ENCODE measurements at places on chromosomes 12 and 14.

GRCh38 chr14:106879241-106879640, 1352.9 kb downstream of the TMEM121 start:
- DNase-seq: no peak

GRCh38 chr14:99460793-99461192, 19.9 kb downstream of the SETD3 start:
- DNase-seq: no peak

DNA sequence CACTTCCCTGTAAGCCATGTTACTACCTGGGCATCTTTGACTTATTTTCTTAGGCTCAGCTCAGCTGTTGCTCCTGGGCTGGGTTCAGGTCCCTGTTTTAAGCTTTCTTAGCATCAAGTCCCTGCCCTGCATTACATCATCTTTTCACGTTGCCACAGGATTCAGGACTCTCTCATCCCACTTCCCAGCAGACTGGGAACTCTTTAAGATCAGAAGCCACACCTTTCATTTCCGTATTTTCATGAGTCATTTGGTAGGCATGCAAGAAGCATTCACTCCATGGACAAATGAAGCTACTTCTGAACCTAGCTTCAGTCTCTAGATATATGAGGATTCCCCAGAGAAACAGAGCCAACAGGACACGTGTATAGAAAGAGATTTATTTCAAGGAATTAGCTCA, 726.8 kb downstream of the VRK1 start:
- DNase-seq: no peak

GRCh38 chr14:96368534-96368933, 5.2 kb downstream of the GSKIP start:
- DNase-seq: no peak

DNA sequence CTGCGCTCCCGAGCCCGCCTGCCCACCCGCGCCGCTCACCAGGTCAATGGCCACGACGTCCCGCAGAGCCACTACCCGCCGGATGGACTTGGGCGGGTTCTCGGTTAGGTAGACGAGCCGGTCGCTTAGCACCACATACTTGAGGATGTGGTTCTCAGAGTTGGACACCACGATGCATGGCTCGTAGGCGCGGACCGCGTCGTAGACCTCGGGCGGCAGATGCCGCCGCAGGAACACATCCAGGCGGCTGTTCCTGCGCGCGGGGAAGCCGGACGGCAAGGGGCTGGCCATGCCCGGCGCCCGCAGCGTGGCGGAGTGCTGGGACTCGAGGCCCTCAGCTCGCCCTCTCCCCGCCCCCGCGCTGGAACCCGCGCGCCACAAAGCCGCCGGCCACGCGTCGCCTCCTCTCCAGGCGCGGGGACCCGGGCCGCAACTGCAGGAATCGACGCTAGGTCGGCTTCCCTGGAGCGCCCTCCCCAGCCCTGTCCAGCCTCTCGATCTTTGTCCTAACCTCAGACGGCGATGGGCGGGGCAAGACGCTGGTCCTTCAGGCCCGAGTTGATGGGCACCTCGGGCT, at the start of gene C12orf56:
C12orf56 (minus strand) TSS at position 484 of the 577 bp plus-strand sequence; CDS start at position 291, 193 bp downstream.
- DNase-seq: no peak

GRCh38 chr12:63766498-63766897, 13.2 kb upstream of the RXYLT1 start:
- no peak for DNase-seq

- DNase-seq: no peak
Measured at GRCh38 chr14:44099743-44100488, 407.2 kb downstream of the FSCB start.

DNA sequence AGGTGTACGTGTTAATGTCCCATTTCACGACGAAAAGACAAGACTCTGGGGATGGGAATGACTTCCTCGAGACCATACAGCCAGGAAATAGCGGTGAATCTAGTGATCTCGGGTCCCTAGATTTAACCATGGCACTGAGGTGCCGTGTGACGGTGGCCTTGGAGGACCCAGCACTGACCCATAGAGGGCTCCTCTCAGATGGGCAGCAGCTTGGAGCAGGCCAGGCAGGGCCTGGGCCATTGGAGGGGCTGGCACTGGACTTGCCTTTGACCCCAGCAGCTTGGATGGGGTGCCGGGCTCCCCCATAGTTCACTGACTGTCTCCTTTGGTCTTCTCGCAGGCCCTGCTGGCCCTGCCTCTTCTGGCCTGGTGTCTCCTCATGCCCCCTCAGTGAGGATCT, 5.4 kb downstream of the TCL1B start:
- no peak for DNase-seq

- no peak for DNase-seq
Measured at GRCh38 chr14:101061411-101062064, 158.0 kb upstream of the RTL1 start.

DNA sequence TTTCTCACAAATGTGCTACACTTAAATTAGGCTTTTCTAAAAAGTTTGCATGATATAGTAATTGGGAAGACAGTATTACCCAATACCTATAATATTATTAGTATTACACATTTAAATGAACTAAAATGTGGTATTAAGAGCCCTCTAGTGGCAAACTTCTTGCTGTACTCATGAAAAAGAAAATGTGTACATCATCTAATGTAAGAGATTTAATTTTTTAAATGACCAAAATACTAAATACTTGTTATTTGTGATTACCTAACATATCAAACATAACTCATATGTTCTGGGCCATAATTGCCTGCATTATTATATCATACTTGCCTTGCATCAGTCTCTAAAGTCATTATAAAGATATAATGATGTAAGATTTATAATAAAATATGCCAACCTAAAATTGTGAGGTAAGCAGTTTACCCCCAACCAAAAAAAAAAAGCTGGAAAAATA, 64.2 kb downstream of the DNAI7 start:
- peak; percentile 12 for DNase-seq

GRCh38 chr12:84911271-84912197, 1.1 kb downstream of the SLC6A15 start:
- DNase-seq: no peak

DNA sequence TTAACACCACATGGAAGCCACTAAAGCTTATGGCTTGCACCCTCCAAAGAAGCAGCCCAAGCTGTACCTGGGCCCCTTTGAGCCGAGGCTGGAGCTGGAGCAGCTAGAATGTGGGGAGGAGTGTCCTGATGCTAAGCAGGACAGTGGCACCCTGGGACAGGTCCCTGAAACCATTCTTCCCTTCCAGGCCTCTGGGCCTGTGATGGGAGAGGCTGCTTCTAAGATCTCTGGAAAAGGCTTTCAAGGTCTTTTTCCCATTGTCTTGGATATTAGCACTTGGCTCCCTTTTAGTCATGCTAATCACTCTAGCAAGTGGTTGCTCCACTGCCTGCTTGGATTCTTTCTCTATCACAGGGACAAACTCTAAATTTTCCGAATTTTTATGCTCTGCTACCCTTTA, 40.9 kb downstream of the OSBPL8 start:
- no peak for DNase-seq

GRCh38 chr12:51972849-51973273, 21.4 kb downstream of the ACVR1B start:
- DNase-seq: no peak

GRCh38 chr12:128951448-128951847, 98.2 kb downstream of the GLT1D1 start:
- DNase-seq: no peak

All from thymus (tissue), 14 donors.